ENCODE measurements at places on chromosomes 3 and 15.
A peak's percentile ranks its signal among the peaks of the same experiment; 100 is the strongest.

- DNase-seq: no peak
Measured at GRCh38 chr3:55309336-55309735, 177.8 kb downstream of the WNT5A start.

GRCh38 chr15:92163641-92164040, 230.0 kb upstream of the ST8SIA2 start:
- DNase-seq: no peak

GRCh38 chr3:8886546-8886945, 76.7 kb downstream of the RAD18 start:
- no peak for DNase-seq

DNA sequence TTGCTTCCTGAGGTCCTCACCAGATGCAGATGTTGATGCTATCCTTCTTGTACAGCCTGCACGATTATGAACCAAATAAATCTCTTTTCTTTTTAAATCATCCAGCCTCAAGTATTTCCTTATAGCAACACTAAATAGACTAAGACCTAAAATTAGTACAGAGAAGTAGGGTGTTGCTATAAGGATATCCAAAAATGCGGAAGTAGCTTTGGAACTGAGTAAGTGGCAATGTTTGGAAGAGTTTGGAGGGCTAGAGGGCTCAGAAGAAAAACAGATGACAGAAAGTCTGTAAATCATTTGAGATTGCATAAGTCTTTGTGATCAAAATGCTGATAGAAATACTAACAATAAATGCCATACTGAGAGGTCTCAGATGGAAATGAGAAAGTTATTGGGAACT, 894.9 kb downstream of the DIPK2A start:
- DNase-seq: no peak

DNA sequence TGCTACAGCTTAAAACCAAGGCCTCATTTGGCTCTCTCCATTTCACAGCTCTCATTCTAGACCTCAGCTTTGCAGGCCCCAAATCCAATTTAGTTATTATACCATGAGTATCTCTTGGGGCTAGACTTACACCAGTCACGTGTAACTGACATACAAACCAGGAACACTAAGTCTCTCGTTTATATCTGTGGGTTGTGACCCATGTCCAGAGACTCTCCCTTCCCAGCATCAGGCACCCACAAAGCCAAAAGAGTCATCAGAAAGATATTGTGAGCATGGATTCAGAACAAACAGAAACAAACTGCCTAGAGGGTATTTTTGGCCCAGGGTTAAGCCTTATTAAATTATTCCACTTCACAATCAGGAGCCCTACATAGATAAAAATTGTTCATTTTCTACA, 5.6 kb upstream of the CCDC13 start:
- DNase-seq: no peak

DNA sequence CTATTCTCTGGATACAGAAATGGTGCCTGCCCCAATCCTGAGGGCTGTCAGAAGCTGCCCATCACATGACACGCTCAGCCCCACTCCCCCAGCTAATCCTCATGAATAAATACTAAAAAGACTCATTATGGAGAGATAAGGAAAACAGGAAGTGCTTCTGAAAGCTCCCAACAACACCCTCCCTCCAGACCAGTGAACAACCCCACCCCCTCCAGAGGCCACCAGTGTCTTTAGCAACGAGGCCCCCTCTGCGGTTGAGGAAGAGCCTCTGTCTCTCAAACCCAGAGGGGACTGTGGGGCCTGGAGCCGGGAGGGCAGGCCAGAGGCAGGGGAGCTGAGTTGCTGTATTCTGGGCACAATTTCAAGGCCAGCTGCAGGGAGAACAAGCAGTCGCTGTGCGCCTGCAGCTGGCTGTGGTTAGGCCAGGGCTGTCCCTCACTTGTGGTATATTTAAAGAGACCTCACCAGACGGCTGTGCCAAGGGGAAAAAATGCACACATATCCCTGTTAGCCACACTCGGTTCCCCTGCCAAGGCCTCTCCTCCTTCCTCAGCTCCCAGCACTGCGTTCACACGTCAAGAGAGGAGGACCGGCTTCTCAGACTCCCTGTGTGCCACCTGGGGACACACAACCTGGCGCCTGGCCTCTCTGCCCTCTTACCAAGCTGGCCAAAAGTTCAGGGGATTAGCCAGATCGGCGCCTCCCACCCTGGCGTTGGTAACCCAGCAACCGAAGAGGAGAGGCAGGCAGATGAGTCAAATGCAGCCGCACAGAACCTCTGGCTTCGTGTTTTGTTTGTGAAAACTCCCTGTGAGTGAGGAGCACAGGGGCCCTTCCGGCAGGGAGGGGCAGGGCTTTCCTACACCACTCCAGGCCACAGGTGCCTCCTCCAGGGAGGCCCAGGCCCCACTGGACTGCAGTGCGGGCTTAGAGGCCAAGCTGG, 101.2 kb upstream of the ETV5 start:
- peak; percentile 22 for DNase-seq

DNA sequence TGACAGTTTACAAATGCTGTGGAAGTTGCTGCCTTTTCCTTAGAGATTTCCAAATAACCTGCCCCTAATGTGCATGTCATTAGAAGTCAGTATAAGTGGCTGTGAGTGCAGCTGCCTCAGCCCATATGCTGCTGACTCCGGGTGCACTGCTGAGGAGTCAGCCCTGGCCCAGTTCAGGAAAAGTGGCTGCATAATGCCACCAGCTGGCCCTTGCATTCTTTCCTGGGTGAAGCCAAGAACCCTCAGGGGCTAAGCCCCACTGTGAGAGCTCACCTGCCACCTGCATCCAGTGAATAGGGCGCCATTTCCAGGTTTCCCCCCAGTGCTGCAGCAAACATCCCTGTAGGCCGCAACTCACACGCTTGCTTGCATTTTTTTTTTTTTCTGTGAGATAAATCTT, 139.9 kb downstream of the TJP1 start:
- no peak for DNase-seq

- DNase-seq: no peak
Measured at GRCh38 chr3:42256135-42256819, 9.7 kb downstream of the CCK start.

GRCh38 chr3:120524171-120524923, 71.8 kb upstream of the NDUFB4 start:
- DNase-seq: no peak

DNA sequence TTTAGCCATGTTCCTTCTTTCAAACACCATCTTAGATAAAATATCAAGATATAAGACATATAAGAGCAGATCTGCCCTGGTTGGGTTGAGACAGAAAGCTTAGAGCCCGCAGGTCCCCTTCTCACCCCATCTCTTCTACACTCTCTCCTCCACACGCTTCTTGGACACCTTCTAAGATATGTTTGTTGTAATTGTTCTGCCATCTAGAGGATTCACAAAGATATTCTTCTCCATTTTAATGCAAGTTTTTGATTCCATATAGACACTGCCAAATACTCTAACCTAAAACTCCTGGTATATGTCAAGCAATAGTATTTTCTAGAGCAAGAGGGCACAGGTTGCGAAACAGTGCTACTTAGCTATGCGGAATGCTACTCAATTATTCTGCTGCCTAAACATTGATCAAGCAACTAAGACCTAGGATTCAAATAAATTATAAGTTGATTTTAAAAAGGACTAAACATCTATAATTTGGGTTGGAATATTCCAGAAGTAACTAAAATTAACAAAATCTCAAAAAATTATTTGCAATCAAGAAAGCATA, 6.8 kb downstream of the CHRM5 start:
- no peak for DNase-seq

DNA sequence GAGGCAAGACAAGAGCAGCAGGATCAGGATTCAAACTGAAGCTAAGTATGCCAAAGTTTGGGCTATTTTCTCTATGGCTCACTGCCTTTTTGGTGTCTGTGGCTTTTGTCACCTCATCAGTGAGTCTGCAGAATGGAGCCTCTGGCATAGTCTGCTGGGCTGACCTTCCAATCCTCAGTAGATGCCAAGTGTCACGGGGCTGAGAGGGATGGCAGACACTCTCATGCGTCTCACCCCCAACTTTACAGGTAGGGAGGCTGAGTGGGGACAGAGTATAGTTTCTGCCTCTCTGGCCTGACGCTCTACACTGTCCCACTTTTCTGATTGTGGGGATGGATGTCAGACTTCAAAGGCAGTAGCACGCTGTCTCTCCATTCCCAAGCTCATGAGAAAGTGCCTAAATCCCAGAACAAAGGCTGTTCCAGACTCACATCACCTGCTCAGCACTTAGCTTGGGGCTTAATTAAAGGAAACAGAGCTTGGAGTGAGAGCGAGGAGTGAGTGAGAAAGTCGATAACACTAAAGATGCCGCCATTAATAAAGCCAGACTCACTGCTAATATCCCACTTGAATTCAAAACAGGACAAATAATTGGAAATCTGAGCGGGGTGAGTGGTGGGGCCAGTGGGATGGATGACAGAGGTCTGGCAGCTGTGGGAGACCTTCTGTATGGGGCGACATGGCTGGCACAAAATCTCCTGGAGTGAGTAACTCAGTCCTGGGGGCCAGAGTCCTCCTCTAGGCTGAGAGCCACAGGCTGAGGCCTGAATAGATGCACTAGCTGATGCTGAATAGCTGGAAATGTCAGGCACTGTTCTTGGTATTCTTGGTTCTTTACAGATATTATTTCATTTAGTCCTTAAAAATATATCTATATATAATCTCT, 78.4 kb upstream of the MRPS22 start:
- DNase-seq: no peak

DNA sequence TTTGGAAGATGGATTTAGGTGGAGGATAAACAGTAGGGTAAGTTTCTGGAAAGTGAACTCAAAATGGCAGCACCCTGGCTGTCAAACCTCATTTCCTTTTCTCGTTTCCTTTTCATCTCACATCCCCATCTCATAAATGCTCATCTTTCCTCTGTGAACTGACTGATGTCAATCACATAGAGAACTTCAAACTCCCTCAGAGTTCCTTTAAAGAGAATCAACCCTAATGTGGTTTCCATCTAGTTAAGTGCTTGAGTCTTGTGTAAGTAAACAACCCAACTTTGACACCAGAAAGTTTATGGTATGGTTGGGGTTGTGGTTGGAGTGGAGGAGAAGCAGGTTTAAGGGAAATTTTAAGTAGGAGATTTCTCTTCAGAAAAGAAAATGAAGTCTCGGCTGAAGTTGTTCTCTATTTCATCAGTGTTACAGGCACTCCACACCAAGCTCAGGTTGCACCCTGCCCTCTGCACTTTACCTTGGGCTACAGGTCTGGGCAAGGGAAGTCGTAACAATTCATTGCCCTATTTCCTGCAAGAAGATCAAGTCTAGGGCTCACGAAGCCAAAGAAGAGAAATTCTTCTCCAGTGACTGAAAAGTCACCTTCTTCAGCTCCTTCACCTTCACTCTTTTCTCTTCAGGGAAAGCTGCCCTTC, 34.4 kb upstream of the TNIK start:
- DNase-seq: no peak

- peak; percentile 54 for DNase-seq
Measured at GRCh38 chr3:196991581-196992460, 23.2 kb upstream of the PIGZ start.

- peak; percentile 60 for DNase-seq
Measured at GRCh38 chr3:177196456-177197040, 734 bp downstream of the TBL1XR1 start.

GRCh38 chr3:185746470-185746869, 78.4 kb downstream of the IGF2BP2 start:
- no peak for DNase-seq

- no peak for DNase-seq
Measured at GRCh38 chr3:149613988-149614387, 43.8 kb downstream of the WWTR1 start.

DNA sequence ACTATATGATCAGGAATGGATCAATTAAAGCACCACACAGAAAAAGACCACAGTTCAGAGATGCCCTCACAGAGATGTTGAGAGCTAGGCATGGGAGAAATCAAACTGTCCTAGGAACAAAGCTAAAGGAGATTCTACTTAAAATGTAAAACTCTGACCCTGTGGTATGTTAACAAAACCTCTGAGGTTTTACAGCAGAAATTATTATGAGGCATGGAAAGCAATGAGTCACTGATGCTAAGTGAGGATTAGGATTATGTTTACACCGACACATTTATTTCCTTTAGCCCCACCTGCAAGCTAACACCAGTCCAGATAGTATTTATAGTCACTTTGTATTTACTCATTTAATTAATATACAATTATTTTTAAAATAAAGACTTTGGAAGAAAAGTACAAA, 1242.2 kb downstream of the OTOL1 start:
- no peak for DNase-seq

GRCh38 chr15:92283813-92284212, 109.9 kb upstream of the ST8SIA2 start:
- no peak for DNase-seq

DNA sequence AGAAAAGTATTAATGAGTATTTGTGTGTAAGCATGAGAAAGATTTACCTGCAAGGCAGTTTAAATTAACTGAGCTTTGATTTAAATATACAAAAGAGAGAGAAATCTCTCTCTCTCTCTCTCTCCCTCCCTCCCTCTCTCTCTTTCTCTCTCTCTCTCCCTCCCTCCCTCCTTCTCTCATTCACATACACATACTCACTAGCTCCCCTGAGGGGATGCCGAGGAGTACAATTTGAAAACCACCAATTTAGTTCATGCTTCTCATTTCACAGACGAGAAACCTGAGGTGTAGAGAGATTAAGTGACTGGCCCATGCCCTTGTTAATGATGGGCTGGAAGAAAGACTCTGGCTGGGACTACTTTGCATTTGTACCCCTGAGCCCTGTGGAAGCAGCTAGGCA, 59.4 kb downstream of the MECOM start:
- no peak for DNase-seq

Data from cerebellar cortex (tissue), 1 donor.